Activated CD4-positive, alpha-beta T cell treated with anti-CD3 and anti-CD28 coated beads, Interleukin-2, amount 50 U/mL, for 48 hours (primary cell): ENCODE measurements at places on chromosomes 1 and 21.

GRCh38 chr1:192461684-192462083 is 113.9 kb upstream of the RGS1 start:
- no peak for DNase-seq

GRCh38 chr1:15702722-15703550 is 18.8 kb downstream of the PLEKHM2 start:
- no peak for DNase-seq

DNA sequence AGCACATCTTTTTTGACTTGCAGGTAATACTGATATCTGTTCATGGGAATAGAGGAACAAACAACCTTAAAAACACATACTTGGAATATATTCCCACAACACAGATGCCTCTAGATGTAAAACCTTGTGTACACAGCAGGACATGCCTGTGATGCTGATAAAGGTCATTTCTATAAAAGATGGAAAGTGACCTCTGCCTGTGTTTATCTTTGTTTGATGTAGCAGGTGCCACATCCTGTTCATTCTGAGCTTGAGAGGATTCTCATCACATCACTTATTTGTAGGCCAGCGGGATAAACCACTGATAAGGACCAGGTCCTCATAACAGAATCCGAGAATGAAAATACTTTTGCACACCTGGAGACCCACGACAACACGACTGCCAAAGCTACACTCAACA is 133.7 kb downstream of the SMYD2 start:
- DNase-seq = no peak

DNA sequence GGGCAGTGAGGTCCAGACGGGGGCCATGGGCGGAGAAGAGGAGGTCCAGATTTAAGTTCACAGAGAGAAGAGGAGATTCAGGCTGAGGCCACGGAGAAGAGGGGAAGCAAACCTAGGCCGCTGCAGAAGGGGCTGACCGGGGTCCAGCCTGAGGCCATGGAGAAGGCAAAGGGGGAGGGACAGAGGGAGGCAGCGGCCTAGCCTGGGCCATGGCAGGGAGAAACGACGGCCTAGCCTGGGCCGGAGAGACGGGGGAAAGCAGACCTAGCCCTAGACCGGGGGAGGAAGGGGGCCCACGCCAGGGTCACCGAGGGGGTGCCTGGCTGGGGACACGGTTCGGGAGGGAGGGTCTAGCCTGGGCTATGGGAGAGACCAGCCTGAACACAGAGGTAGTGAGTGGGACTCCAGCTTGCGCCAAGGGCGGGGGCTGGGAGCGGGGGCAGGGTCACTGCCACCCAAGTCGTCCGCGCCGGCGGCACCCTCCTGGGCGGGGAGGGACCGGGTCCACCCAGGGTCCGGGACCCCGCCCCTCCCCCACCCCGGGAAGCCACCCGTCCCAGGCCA is 459 bp downstream of the CAPZB start:
- peak; percentile 22 for DNase-seq

DNA sequence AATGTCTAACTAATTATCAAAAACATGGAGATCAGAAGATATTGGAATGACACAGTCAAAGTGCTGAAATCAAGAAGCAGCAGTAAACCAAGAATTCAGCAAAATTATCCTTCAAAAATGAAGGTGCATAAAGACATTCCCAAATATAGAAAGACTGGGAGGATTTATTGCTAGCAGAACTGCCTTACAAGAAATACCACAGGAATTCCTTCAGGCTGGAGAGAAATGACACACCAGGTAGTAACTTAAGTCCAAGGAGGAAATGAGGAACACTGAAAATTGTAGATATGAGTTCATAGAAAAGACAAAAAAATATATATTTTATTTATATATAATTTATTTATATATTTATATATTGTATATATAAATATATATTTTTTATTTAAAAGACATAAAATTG is 217.2 kb downstream of the RPS6KC1 start:
- no peak for DNase-seq

GRCh38 chr1:228861832-228862180 is 126.5 kb downstream of the RHOU start:
- no peak for DNase-seq

DNA sequence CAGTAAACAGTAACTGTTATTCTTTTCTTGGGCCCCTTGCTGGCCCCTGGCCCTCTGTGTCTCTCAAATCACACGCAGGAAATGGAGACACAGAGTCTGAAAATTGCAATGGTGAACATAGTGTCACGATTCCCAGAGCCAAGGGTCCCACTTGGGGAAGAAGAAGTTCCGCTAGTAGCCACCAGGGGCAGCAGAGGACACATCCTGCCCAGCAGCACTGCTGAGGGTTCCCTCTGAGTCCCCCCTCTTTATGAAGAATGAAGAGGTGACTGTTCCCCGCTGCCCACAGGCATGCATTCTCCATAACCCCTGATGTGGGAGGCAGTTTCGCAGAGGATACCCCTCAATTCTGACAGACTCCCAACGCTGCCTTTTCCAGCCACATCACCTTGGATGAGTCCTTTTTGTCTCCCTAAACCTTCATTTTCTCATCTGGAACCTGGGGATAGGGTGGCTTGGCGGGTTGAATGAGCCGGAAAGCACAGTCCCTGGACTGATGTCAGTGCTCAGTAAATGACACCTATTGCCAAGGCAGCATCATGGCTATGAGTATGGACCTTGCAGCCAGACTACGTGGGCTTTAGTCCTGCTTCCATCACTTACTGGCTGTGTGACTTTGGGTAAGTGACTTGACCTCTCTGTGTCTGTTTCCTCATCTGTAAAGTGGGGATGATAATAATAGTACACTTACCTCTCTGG is 238.0 kb upstream of the TMEM51 start:
- DNase-seq = peak; percentile 48

GRCh38 chr1:147527941-147528936 is 13.1 kb upstream of the BCL9 start:
- DNase-seq = no peak

DNA sequence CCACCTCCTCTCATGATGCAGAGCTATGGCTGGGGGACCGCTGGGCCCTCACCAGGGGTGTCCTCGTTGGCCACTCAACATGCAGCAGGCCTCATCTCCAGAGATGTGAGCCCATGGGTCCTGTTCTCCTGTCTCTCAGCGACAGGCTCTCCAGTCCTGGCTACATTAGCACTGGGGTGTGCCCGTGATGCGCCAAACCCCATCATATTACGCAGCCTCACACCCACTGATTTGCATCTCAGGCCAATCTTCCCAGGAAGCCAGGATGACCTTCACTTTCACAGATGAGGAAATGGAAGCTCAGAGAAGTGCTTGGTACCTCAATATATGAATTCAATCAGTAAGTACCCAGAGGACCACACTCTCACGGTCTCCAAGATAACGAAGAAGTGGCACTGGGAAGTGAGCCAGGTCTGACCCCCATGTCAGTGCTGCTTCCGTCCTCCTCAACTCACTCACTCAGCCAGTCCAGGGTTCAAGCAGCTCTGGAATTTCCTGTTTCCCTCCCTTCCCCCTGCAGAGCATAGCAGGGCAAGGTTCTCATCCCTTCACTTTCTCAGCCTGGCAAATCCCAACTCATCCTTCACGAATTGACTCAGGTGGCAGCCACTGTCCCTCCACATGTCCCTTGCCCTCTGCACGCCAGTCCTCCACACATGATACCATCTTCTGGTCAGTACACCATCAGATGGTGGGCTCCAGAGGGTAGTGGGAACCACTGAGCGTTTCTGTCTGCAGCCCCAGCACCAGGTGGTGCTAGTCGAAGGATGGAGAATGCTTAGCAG is 28.9 kb upstream of the EVA1B start:
- no peak for DNase-seq

DNA sequence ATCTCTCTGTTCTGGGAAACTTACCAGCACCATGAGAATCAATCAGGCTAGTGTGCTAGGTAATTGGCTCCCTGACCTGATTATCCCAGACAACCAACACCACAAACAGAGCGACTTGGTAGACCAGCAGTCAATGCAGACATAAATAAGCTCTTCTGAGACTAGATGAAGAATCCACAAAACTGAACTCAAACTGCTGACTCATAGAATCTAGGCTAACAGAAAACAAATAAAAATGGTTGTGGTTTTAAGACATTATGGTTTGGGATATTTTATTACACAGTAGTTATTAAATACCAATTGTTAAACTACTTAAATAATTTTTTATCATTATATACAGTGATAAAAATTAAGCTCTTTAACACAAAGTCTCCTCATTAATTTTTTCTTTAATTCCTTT is 535.7 kb downstream of the COL11A1 start:
- no peak for DNase-seq

DNA sequence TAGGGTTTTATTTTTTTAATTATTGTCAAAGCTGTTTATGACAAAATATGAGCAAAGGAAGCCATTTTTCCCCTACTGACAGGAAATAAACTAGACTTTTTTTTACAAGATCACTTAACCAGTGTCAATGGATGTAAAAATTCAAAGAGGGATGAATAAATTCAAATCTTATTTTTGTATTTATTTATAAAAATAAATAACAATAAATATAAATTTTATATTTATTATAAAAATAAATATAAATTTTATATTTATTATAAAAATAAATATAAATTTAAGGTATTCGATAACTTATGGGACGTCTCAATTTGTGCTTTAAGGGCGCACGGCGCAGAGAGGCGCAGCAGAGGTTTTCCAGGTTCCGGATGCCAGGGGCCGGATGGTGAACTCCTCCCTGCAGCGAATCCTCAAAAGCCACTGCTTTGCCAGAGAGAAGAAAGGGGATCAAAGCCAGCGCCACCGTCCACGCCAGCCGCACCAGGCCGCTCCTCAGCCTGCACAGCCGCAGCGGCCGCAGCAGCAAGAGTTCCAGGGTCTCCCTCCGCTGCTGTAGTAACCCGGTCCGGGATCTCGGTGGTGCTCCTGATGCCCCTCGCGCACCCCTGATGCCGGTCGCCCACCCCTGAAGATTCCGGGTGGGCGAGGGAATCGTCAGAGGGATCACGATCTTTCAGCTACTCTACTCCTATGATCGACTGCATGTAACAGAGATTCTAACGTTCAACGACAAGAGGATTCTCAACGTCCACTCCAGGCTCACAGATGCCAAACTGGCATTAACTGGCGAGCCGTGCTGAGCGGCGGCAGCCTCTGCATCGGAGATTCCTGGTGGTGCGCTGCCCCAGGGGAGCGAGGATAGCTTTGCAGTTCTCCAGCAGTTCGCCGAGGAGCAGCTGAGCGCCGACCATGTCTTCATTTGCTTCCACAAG is 28.5 kb upstream of the RLF start:
- DNase-seq = no peak

DNA sequence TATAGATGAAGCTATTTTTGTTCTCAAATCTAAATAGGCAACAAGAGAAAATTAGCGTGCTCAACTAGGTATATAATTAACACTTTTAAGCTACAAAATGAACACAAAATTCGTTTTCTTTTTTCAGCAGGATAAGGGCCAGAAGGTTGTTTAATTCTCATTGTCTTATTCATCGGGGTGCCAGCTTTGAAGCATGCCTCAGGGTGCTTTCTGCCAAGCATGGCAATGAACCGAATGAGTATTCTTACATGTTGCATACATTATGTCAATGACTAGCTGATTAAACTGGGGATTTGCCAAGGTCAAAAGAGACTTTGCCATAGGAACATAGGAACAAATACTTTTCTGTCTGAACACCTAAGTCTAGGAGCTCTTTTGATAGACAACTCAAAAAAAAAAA is 102.0 kb upstream of the MAP1LC3C start:
- DNase-seq = no peak

DNA sequence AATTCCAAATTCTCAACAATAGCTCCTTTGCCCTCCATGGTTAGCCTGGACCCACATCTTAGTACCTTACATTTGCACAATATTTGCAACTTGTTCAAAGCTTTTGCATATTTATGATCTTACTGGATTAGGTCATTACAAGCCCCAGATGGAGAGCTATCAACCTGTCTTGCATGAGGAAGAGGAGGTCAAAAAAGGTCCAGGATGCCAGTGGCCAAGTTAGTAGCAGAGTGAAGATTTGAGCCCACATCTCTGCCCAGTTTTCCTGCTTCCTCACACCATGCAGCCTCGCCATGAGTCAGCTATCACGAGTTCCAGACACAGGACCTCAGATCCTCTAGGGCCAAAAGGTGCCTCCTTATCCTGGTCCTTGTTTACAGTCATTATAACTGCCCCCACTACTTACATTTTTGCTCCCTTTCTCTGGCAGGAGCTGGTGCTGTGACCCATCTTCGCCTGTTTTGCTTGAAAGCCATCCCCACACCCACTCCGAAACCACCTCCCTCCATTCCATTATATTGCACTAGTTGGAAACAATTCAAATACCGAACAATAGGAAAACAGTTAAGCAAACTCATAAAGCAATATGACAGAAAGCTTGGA is 5.0 kb upstream of the AHCYL1 start:
- no peak for DNase-seq

- no peak for DNase-seq
These were observed 64.8 kb downstream of the PRDM2 start for GRCh38 chr1:13764588-13765332.

- DNase-seq = no peak
These were observed 12.2 kb downstream of the SDCCAG8 start for GRCh38 chr1:243267914-243268653.

DNA sequence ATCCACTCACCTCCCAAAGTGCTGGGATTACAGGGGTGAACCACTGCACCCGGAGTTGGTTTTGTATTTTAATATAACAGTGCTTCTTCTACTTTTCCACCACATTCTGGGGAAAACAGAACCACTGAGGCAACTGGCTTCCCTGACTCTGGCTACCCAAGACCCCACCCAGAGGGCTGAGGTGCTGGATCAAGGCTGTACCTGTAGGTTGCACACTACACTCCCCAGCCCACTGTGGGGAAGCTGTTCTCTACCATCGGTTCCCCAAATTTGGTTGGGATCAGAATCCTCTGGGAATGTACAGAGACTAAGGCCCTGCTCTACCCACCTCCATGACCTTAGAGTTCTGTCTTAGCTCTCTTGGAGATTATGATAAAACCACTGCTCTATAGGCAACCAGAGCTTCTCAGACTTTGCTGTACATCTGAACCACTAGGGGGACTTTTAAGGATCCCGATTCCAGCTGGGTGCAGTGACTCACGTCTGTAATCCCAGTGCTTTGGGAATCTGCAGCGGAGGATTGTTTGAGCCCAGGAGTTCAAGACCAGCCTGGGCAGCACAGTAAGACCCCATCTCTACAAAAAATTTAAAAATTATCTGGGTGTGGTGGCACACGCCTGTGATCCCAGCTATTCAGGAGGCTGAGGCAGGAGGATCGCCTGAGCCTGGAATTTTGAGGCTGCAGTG is 51.6 kb downstream of the GNG4 start:
- DNase-seq = no peak

GRCh38 chr1:38231941-38232340 is 185.3 kb upstream of the POU3F1 start:
- DNase-seq = no peak

GRCh38 chr1:224133741-224134299 is 19.9 kb downstream of the FBXO28 start:
- DNase-seq = no peak

GRCh38 chr1:1603671-1604373 is 3.9 kb upstream of the FNDC10 start:
- no peak for DNase-seq
